ENCODE measurements at places on chromosomes 2 and 18.

- DNase-seq = no peak
Measured at GRCh38 chr2:55080204-55080738, 30.0 kb upstream of the RTN4 start.

GRCh38 chr2:217142649-217143266 lies 282.9 kb upstream of the TNP1 start:
- DNase-seq = no peak

DNA sequence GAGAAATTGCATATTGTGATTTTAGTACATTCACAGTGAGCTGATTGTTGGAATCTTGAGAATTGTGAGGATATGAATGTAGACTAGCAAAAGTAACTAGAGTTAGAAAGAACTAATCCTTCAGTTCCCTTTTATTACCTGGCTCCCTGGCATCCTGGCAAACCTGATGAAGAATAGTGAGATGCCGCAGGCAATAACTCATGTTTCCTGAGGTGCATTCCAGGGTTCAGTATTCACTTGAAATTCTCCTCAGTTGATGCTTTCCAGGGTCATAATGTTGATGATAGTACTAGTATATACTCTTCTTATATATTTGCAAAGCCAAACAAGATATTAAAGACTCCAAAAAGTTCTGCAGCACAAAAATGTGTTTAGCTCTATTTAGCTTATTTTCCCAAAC lies 432.1 kb upstream of the CELF4 start:
- DNase-seq = no peak

GRCh38 chr18:54888933-54889332 lies 60.7 kb downstream of the RAB27B start:
- DNase-seq = no peak

DNA sequence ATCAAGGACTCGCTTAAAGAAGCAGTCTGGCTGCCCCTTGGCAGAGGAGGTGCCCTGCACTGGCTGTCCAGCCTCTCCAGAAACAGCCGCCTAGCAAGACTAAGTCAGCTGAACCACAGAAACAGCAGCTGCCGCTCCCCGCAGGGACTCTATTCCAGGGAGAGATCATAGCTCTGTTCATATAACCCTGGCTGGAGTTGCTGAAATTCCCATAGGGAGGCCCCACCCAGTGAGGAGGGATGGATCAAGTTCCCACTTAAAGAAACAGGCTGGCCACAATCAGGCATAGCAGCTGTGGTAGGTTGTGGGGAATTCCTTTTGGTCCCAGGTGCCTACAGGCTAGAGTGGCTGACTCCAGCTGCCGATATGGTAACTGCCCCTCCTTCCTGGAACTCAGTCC lies 74.2 kb upstream of the MC4R start:
- no peak for DNase-seq

All from GM19239 (cell line).